ENCODE measurements at places on chromosomes 16 and 17.

DNA sequence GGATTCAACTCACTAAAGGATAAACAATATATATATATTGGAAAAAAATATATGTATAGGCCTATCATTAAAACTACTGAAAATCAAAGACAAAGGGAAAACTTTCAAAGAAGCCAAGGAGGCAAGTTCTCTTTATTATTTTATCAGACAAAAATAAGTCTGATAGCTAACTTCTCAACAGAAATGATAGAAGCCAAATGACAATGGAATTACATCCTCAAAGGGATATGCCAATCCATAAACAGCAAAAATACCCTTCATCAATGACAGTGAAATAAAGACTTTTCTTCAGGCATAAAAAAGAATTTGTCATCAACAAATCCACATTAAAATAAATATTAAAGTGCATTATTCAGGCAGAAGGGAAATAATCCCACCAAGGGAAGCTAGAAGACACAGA, 393.4 kb downstream of the ZFHX3 start:
- no peak for DNase-seq

- DNase-seq, result no peak
Observed at GRCh38 chr17:80817861-80818260, 173.8 kb upstream of the CHMP6 start.

- no peak for DNase-seq
Observed at GRCh38 chr16:81709016-81709900, 69.8 kb upstream of the PLCG2 start.

- DNase-seq, result no peak
Observed at GRCh38 chr16:12500771-12501170, 302.9 kb downstream of the CPPED1 start.

GRCh38 chr17:79955167-79955549, 80.5 kb downstream of the TBC1D16 start:
- no peak for DNase-seq

GRCh38 chr16:24839347-24839972, 6.3 kb upstream of the SLC5A11 start:
- DNase-seq, result no peak

- peak; percentile 57 for DNase-seq
Observed at GRCh38 chr17:45784293-45784740, at the start of gene CRHR1. TSS of gene CRHR1 (plus strand) at chr17:45784320. CDS start at chr17:45784545, 225 bp downstream.

DNA sequence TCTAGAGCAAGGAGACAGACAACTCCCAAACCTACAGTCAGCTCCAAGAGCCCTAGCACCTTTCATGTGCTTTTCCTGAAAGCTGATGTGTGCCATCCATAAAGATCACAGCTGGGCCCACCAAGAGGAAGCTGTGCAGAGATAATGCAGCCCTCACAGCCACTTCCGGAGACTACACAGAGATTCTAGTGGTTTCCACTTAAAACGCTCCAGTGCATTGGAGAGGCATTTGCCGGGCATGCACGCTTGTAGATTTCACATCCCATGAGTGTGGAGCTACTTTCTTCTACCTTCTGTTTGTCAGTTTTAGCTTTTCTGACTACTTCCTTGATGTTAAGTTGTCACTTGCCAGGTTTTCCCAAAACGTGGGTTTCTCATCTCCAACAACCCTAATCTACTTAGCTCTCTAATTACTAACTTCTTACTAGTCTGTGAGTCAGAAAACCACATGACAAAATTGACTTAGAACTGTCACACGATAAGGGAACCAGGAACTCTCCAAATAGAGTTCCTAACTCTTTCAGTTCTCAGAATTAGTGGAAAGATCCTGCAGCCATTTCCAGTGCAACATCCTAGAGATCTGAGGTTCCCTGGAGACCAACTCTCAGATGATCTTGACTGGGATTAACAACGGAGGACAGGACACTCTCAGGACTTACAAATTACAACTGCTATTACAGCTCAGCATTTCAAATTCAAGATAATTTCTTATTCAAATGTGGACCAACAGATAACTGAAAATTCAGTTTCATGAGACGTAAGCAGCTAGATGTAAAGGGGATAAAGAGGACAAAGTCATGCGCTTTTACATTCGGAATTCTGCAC, 28.6 kb downstream of the PMP22 start:
- no peak for DNase-seq

DNA sequence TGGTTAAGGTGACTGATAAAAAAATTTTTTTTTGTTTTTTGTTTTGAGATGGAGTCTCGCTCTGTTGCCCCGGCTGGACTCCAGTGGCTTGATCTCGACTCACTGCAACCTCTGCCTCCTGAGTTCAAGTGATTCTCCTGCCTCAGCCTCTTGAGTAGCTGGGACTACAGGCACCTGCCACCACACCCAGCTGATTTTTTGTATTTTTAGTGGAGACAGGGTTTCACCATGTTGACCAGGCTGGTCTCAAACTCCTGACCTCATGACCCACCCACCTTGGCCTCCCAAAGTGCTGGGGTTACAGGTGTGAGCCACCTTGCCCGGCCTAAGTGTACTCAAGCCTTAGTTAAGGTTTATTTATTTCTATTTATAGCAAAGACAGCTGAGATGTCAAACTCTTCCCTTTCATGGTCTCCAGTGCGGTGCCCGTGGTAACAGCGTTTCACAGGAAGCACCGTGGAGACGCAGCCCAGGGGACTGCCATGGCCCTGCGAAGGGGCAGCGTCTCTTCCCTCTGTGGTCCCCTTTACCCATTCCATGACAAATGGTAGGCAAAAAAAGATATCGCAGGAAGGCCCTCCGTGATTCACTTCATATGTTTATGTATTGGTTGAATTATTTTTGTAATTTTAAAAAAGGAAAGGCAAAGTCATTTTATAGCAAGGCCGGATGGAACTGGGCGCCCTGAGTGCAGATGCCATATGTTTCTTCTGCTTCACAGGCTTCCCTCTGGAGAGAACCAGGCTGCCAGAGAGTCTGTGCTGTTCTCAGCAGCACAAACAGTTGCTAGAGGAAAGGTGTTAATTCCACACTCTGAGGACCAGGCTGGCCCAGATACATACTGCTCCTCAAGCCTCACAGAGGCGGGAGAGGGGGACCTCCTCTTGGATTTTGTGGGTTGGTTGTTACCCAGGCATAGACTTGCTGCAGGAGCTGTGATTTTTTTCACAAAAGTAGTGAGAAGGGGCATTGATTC, 29.2 kb downstream of the DDX19A start:
- DNase-seq, result no peak

- DNase-seq, result no peak
Observed at GRCh38 chr16:56848955-56849689, 15.9 kb upstream of the SLC12A3 start.

DNA sequence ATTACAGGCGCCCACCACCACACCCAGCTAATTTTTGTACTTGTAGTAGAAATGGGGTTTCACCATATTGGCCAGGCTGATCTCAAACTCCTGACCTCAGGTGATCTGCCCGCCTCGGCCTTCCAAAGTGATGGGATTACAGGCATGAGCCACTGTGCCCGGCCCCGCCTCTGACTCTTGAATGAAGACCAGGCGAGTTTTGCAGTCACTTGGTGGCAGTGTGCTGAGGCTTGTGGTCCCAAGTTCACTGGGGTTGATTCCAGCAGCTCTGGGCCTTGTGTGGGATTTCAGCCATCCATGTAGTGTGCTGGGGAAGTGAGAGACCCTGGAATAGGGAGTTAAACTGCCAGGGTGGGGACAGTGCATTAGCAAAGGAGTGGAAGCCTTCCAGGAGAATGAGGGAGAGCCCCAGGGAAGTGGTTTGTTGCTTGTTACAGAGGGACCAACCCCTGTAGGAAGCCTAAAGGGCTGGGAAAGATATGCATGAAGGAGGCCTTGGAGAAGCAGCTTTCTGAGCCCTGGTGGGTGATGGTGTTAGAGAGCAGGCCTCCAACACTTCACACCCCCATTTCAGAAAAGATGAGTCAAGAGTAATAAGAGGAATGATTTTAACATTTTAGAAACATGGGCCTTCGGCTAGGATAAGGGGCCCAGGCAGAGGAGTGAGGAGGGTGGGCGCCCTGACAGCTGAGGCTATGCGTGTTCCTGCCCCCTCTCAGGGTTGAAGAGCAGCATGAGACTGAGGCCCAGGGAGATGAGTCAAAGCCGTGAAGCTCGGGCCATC, 14.5 kb downstream of the PSKH1 start:
- DNase-seq, result no peak

GRCh38 chr17:33435721-33436301, 142.7 kb upstream of the ASIC2 start:
- DNase-seq, result no peak

GRCh38 chr17:72719578-72720493, 372.7 kb downstream of the SLC39A11 start:
- no peak for DNase-seq

DNA sequence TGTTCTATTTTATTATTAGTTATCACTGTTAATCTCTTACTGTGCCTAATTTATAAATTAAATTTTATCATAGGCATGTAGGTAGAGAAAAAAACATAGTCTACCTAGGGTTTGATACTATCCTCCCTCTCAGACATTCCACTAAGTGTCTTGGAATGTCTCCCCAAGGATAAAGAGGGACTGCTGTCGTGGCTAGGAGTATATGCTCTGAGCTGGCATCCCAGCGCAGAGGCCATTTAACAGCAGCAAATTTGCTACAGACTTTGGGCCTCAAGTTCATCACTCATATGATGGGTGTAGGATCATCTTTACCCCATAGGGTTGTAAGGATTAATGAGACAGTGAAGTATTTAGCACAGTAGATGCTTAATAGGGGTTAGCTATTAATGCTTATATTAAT, 56.7 kb downstream of the ZFHX3 start:
- no peak for DNase-seq

DNA sequence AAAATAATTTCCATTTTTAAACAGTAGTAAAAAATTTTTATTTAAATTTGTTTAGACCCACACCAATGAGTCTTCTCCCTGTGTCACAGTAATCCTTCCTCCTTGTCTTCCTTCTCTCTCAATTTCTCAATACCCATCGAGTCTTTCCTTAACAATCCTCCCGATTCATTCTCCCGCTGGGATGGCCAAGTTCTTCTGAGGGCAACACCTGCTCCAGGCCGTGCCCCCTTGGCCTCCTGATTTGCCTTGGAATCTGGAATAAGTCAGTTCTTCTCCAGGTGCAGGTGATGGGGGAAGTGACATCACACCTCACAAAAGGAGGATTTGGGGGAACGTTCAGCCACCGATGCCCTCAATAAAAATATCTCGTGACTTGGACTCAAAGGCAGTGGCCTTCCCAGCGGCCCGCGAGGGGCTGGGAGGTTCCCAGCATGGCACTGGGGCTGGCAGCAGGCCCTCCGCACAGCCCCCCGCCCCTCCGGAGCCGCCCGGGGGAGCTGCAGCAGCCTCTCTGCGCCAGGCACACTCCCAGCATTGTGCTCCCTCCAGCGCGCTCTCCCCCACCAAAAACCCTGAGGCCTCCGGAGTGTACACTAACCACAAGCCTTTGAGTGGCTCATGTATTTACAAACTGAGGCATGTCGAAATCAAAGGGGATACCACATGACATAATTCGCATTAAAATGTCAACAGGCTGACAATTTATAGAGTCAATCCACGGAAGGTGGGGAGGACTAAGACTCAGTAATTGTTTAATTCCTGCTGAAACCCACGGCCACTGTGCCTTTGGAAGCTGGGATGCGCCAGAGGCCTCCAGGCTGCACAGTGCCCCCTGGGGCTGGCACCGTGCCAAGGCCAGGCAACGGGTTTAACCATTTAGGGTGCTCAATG, 120.5 kb downstream of the ZFHX3 start:
- DNase-seq, result no peak

DNA sequence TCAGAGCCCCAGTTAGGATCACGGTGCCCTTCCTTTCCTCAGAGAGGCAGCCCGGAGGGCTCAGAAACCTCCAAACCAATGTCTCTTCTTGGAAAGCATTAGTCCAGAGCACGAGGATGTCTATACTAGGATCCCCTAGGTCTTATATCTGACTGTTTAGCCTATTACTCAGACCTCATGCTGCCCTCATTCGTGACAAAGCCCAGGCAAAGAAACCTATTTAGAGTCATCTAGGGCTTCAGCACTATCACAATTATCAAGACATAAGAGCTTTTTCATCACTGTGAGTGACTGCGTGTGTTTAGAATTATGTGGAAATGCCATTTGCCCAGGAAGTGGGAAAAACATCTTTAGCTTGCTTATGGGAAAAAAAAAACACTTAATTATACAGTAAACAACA, 159.8 kb upstream of the NOL11 start:
- no peak for DNase-seq

- no peak for DNase-seq
Observed at GRCh38 chr17:57106836-57107497, 21.9 kb downstream of the AKAP1 start.

DNA sequence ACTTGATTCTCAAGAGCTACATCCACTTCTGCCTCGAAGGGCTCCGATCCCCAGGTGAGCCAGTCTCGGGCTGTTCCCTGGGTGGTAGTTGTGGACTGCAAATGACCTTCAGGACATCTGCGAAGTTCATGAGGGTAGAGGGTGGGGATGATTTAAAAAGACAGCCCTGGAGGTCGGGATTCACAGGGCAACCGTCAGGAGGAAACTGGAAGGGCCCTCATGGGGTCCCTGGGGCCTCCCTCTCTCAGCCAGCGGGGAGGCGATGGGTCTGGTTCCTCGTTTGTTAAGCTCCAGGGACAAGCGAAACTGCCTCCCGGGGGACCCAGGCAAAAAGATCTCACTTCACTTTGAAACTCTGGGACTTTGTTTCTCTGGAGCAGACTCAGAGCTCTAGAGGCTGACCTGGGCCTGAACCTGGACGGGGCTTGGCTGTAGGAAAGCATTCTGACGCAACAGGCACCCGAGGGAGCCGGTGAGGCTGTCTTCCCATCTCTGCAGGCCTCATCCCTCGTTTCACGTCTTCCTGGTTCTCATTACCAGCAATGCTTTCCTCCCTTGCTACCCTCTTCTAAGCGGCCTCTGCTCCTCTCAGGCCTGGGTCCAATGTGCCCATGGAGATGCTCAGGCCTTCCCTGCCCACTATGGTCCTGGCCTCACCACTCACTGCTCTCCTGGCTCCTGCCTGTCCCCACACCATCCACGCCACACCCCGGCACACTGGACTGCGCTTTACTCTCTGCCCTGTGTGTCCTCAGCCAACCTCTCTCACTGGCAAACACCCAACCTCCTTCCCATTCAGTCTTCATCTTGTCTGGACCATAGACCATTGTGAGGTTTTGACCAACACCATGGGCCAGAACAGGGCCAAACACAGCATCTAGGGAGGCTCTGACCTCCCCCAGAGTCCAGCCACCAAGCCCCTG, 214.2 kb upstream of the TNRC6C start:
- no peak for DNase-seq

GRCh38 chr16:55999683-56000082, 124.5 kb upstream of the CES5A start:
- no peak for DNase-seq

GRCh38 chr16:82655072-82655714, 28.4 kb downstream of the CDH13 start:
- no peak for DNase-seq

- DNase-seq, result no peak
Observed at GRCh38 chr17:82948957-82949356, 109.1 kb upstream of the ZNF750 start.
